ENCODE measurements at places on chromosomes 1 and 21.
A peak's percentile ranks its signal among the peaks of the same experiment; 100 is the strongest.

- DNase-seq: peak; percentile 10
Measured at GRCh38 chr1:34597877-34598514, 156.9 kb upstream of the GJB5 start.

- no peak for DNase-seq
Measured at GRCh38 chr1:110688514-110688913, 13.8 kb upstream of the KCNA3 start.

- DNase-seq: no peak
Measured at GRCh38 chr1:154999571-155000410, 2.8 kb upstream of the ZBTB7B start.

GRCh38 chr1:192382758-192383157 is 66.0 kb downstream of the RGS21 start:
- DNase-seq: no peak

DNA sequence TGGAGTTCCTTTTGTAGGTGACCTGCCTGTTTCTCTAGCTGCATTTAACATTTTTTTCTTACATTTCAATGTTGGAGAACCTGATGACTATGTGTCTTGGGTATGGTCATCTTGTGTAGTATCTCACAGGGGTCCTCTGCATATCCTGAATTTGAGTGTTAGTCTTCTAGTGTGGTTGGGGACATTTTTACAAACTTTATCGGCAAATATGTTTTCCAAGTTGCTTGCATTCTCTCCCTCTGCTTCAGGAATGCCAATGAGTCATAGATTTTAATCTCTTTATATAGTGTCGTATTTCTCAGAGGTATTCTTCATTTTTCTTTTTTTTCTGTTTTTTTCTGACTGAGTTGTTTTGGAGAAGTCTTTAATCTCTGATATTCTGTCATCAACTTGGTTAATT is 684.0 kb downstream of the NCAM2 start:
- no peak for DNase-seq

GRCh38 chr1:40773748-40774265 is 9.8 kb upstream of the KCNQ4 start:
- DNase-seq: no peak

GRCh38 chr21:30718239-30718909 is at the start of gene KRTAP21-3:
TSS of gene KRTAP21-3 (minus strand) at chr21:30718777. CDS start at chr21:30718759, 18 bp downstream.
- DNase-seq: no peak

DNA sequence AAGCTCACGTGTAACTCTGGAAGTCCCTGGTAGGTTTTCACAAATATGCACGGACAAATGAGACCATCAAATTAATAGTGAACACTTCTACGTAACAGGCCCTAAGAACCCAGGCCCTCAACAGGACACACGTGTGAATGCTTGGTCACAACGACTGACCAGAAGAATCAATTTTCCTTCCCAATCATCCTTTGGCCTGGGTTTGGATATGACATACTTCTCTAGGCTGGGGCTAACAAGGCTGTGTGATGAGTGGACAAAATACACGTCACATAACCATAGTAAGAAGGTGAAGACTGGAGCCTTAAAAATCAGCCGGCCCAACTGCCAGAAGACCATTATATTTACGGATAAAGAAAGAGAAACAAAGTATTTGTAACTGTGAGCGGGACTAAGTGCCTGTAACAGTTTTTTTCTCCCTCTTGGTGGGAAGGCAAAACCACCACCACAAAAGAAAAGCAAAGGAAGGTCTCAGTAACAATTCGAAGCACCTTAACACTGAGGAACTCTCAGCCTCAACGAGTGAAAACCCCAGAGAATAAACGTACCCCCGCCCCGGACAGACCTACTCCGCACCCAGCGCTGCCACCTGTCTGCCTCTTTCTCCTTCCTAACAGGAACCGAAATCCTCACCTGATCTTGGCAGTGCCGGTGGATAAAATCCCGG is 450 bp downstream of the SDE2 start:
- no peak for DNase-seq

GRCh38 chr1:230356190-230356589 is 69.9 kb downstream of the PGBD5 start:
- no peak for DNase-seq

GRCh38 chr1:41906943-41907342 is 11.8 kb downstream of the HIVEP3 start:
- no peak for DNase-seq

GRCh38 chr1:56175211-56175610 is 404.2 kb downstream of the PLPP3 start:
- no peak for DNase-seq

All from T-helper 1 cell (primary cell).